ENCODE measurements at places on chromosomes 6 and 20.

- H3K27me3 ChIP-seq, result no peaks in the 10 kb centered on the region
- H3K27ac ChIP-seq, result no peak overlapping the region
- no peak for DNase-seq
- H3K36me3 ChIP-seq, result no peaks in the 10 kb centered on the region
- H3K4me1 ChIP-seq, result no peaks in the 10 kb centered on the region
These were observed 62.4 kb upstream of the FERMT1 start for GRCh38 chr20:6185268-6185667.

GRCh38 chr6:43806043-43806757 is 36.2 kb downstream of the VEGFA start:
- DNase-seq, result no peak
- no peak overlapping the region for H3K4me3 ChIP-seq
- H3K27ac ChIP-seq, result no peak overlapping the region
- peaks cover 3% of the 10 kb centered on the region for H3K4me1 ChIP-seq
- no peaks in the 10 kb centered on the region for H3K36me3 ChIP-seq
- peaks cover 53% of the 10 kb centered on the region for H3K27me3 ChIP-seq

- H3K36me3 ChIP-seq, result no peaks in the 10 kb centered on the region
- no peak overlapping the region for H3K4me3 ChIP-seq
- DNase-seq, result no peak
- no peaks in the 10 kb centered on the region for H3K27me3 ChIP-seq
These were observed 76.9 kb downstream of the FIG4 start for GRCh38 chr6:109767961-109768360.

GRCh38 chr6:143621876-143622605 is 55.7 kb upstream of the PHACTR2 start:
- DNase-seq, result no peak
- no peak overlapping the region for H3K27ac ChIP-seq
- no peaks in the 10 kb centered on the region for H3K36me3 ChIP-seq
- H3K4me1 ChIP-seq, result no peaks in the 10 kb centered on the region
- H3K4me3 ChIP-seq, result no peak overlapping the region

GRCh38 chr6:454148-454991 is 62.8 kb downstream of the IRF4 start:
- H3K27ac ChIP-seq, result no peak overlapping the region
- no peaks in the 10 kb centered on the region for H3K36me3 ChIP-seq
- DNase-seq, result no peak
- no peak overlapping the region for H3K4me3 ChIP-seq
- H3K27me3 ChIP-seq, result no peaks in the 10 kb centered on the region
- no peaks in the 10 kb centered on the region for H3K4me1 ChIP-seq

DNA sequence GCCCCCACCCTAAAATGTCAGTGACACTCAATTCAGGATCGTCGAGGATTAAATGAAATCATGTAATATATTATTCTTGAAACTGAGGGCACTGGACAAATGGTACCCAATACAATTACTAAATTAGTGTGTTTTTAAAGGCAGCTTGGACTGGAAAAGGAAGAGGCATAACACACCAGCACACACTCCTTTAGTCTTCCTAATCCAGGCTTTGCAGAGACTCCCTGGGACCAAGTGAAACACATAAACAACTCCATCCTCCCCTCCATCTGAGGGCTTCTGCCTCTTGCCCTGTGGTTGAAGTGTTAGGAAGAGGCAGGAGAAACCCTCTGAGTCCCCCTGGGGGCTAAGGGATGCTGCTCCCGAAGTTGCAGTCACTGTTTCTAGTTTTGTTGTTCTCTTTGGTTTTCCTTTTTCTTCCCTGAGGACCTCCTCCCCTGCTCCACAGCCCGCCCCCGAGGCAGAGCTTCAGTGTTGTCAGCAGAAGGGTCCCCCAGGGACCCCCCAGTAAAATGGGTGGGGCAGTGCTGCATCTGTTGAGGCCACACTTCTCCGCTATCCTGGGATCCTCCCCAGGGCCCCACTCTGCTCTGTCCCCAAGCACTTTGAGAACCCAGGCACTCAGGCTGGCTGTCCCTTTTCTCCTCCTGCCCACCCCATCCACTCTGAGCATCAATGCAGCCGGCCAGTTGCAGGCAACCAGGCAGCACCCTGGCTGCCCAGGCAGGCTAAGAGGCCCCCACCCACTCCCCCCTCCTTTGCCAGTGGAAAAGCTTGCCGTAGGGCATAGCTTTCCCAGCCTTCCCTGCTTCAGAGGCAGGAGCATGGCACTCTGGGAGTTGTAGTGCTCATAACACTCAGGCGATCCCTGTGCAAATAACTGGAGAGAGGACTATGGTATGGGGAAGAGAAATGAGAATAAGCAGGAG is 5.9 kb downstream of the TMEM63B start:
- peak overlapping the region; percentile 40 for H3K27ac ChIP-seq
- H3K27me3 ChIP-seq, result no peaks in the 10 kb centered on the region
- DNase-seq, result peak; percentile 37
- peaks cover 2% of the 10 kb centered on the region for H3K36me3 ChIP-seq
- peaks cover 14% of the 10 kb centered on the region for H3K4me1 ChIP-seq

DNA sequence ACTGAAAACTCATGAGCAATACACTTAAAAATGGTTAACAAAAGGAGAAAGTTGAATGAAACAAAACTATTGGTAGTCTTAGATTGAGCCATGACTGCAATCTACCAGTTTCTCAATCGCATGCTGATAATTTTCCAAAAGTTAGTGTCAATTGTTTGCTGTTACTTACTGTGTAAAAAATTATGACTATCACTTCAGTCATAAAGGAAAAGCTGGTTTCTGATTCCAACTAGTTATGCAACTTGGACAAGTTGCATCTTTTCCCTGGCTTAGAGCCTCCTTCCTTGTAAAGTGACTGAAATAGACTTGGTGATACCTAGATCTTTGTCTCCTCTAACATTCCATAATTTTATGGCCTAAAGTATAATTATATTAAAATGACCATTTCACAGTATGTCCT is 88.3 kb upstream of the PAK5 start:
- no peaks in the 10 kb centered on the region for H3K27me3 ChIP-seq
- H3K27ac ChIP-seq, result no peak overlapping the region
- H3K36me3 ChIP-seq, result no peaks in the 10 kb centered on the region
- H3K4me1 ChIP-seq, result no peaks in the 10 kb centered on the region
- no peak for DNase-seq

GRCh38 chr6:109441069-109441816 is 719 bp downstream of the SMPD2 start:
- no peaks in the 10 kb centered on the region for H3K27me3 ChIP-seq
- H3K27ac ChIP-seq, result peak overlapping the region; percentile 65
- H3K36me3 ChIP-seq, result peaks cover 40% of the 10 kb centered on the region
- H3K4me1 ChIP-seq, result peaks cover 10% of the 10 kb centered on the region

GRCh38 chr6:505374-505773 is 113.8 kb downstream of the IRF4 start:
- peaks cover 3% of the 10 kb centered on the region for H3K4me1 ChIP-seq

GRCh38 chr6:130537447-130537846 is 171.6 kb downstream of the TMEM200A start:
- no peaks in the 10 kb centered on the region for H3K36me3 ChIP-seq
- H3K27me3 ChIP-seq, result no peaks in the 10 kb centered on the region
- no peaks in the 10 kb centered on the region for H3K4me1 ChIP-seq
